ENCODE measurements at places on chromosomes 3 and 15.

- no peak for DNase-seq
Measured at GRCh38 chr15:47961401-47962090, 159.2 kb upstream of the SLC24A5 start.

DNA sequence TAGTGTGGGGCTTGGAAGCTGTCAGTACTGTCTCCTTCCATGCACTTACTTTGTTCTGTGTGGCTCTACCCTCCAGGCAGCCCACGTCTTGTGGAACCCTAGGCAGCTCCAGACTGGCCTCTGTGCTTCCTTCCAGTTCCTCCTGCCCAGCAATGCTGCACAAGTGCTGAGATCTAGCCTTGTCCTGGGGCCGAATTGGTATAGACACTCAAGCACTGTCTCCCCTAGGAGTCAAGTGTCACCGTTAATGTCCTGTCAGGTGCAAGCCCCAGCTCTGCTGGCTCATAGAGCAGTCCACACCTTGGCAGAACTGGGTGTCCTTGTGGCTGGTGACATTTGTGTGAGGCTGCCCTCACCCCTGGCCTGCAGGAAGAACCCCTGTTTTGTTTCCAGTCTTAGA, 130.1 kb downstream of the EEFSEC start:
- no peak for DNase-seq

DNA sequence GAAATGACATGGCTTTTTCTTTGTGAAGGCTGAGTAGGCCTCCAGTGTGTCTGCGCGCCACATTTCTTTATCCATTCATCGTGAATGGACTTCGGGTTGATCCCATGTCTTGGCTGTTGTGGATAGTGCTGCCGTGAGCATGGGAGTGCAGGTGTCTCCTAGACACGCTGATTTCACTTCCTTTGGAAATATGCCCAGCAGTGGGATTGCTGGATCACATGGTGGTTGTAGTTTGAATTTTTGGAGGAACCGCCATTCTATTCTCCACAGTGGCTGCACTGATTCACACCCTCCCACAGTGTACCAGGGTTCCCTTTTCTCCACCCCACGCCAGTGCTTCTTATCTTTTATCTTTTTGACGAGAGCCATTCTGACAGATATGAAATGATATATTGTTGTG, 171.7 kb downstream of the NSMCE3 start:
- DNase-seq = no peak

DNA sequence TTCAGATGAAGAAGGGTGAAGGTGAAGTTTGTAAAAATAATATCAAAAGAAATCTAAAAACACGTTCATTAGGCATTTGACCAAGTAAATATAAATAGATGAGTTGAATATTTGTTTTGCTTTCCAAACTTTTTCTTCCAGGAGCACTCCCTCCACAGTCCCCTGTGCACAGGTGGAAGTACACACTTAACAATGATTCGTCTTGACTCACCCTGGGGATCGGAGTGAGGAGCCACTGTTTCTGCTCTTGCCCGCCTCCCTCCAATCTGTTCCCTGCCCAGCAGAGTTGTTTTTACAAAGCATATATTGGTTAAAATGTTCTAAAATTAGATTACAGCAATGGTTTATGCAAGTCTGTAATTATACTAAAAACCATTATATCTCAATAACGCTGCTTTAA, 175.1 kb downstream of the PTPRG start:
- DNase-seq = no peak

DNA sequence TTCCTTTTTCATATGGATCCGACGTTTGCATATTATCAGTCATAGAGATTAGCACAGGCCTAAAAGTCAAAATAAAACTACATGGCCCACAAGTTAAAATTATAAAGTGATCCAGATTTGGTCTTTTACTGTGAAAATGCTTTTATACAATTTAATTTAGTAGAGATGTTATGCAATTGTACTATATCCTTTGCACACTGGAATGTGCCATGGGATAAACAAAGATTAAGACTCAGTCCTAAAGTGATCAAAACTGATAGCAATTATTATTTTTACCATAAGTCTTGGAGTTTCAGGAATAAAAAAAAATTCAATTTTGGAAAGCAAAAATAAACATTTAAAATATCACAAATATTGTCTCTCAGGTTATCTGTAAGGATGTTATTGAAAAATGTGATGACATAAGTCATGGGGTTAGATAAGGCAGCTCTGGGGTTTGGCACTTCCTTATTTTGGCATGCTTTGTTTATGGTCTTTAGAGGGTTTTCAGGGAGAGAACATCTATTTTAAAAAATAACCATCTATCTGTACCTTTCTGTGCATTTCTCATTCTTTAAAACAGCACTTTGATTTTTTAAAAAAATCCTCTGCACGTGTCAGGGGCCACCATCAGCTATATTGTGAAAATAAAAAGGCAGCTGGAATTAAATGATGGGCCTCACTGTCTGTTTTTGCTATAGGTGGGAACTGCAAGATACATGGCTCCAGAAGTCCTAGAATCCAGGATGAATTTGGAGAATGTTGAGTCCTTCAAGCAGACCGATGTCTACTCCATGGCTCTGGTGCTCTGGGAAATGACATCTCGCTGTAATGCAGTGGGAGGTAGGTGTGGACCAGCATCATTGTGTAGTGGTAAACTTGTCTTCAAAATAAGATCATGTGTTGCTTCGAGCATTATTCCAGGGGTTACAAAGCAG, 67.3 kb downstream of the TGFBR2 start:
- DNase-seq = no peak

All from astrocyte of the spinal cord (primary cell).